Hematopoietic multipotent progenitor cell treated with erythropoietin and hydrocortisone succinate and interleukin-3 and kit ligand, for 4 days (in vitro differentiated cells): ENCODE measurements at places on chromosomes 5 and 9.
A peak's percentile ranks its signal among the peaks of the same experiment; 100 is the strongest.

GRCh38 chr5:140041492-140042392 is 1.4 kb downstream of the NRG2 start:
- DNase-seq, result no peak

GRCh38 chr5:35990520-35990919 is 670 bp downstream of the UGT3A1 start:
- no peak for DNase-seq

DNA sequence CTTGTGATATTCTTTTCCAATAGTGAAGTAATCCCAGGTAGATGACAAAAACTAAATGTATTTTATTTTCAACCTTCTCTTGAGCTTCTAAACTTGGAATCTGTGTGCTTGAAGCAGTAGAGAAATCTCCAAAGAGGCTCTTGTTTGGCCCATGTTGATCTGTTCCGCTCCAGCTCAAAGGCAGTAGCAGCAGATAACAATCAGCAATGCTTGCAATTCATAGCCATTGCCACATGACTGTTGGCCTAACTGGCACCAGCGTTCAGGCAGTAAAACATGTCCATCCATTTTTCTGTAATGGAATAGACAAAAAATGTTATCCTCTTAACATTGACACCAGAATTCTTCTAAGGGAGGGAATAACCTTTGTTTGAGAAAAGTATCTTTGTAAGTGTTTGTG is 270.7 kb upstream of the MSX2 start:
- DNase-seq, result peak; percentile 25

- no peak for DNase-seq
These were observed 58.1 kb downstream of the SLIT3 start for GRCh38 chr5:169242849-169243186.

GRCh38 chr5:108521011-108521700 is 139.3 kb upstream of the FBXL17 start:
- no peak for DNase-seq

- no peak for DNase-seq
These were observed 275.6 kb upstream of the SLC30A5 start for GRCh38 chr5:68818057-68818695.

DNA sequence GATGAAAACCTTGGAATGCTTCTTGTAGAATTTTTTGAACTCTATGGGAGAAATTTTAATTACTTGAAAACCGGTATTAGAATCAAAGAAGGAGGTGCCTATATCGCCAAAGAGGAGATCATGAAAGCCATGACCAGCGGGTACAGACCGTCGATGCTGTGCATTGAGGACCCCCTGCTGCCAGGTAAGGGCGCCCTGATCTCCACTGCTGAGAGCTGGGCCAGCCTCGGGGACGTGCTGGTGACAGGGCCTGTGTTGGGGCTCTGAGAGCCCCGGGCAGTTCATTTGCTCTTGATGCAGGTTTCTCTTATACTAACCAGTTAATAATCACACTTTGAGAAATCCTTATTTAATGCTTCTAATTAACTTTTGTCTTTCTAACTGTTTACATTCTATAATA is 33.0 kb downstream of the TENT4A start:
- no peak for DNase-seq

GRCh38 chr5:26894719-26895263 is 143.6 kb downstream of the CDH9 start:
- DNase-seq, result peak; percentile 2

DNA sequence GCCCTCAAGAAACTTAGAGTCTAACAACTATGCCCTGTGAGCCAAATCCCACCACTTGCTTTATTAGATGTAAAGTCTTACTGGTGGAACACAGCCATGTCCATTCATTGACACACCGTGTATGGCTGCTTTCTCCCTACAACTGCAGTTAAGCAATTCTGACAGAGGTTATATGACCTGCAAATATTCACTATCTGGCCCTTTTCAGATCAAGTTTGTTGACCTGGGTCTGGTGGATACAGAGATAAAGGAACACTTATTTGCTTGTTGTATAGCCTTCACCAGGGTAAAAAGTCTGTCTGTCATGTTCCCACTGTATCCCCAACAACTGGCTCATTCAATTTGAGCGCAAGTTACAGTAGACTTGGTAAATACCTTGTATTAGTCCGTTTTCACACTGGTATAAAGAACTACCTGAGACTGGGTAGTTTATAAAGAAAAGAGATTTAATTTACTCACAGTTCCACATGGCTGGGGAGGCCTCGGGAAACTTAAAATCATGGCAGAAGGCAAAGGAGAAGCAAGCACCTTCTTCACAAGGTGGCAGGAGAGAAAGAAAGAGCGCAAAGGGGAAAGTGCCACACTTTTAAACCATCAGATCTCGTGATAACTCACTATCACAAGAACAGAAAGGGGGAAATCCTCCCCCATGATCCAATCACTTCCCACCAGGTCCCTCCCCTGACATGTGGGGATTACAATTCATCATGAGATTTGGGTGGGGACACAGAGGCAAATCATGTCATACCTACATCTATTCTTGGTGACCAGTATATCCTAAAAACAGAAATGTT is 27.9 kb downstream of the DEPDC1B start:
- no peak for DNase-seq

GRCh38 chr5:157100140-157100679 is 8.6 kb downstream of the HAVCR2 start:
- DNase-seq, result peak; percentile 36

DNA sequence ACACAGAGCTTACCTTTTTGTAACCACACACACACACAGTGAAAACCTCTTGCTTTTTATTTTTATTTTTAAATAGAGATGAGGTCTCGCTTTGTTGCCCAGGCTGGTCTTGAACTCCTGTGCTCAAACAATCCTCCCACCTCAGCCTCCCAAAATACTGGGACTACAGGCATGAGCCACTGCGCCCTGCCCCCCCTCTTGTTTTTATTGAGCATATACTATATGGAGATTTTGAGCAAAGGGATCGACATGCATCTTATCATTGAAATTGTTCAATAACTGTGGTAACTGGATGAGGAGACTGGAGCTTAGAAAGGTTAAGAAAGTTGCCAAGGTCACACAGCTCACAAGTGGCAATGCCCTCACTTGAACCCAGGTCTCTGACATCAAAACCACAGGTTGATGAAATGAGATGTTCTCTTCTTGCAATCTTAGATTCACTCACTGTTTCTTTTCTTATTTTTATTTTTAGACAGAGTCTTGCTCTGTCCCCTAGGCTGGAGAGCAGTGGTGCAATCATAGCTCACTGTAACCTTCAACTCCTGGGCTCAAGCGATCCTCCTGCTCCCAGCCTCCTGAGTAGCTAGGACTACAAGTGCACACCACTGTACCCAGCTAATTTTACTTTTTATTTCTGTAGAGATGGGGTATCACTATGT is 26.8 kb upstream of the STXBP1 start:
- DNase-seq, result no peak

DNA sequence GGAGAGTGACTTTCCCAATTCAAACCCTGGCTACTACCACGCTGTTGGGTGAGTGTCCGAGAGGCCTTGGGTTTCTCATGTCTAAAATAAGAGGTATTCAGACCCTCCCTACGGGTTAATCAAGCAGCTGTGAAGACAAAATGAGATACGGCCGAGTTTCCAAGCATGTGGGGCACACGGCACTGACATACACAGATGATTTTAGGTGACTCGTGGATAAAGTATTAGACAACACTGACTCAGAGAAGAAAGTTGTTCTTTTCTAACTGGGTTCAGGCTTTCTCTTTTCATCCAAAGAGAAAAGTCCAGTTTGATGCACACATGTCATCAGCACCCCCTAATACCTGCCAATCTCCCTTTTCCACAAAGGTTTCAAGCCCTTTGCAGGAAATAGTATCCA is 15.6 kb downstream of the FOXI1 start:
- DNase-seq, result no peak

DNA sequence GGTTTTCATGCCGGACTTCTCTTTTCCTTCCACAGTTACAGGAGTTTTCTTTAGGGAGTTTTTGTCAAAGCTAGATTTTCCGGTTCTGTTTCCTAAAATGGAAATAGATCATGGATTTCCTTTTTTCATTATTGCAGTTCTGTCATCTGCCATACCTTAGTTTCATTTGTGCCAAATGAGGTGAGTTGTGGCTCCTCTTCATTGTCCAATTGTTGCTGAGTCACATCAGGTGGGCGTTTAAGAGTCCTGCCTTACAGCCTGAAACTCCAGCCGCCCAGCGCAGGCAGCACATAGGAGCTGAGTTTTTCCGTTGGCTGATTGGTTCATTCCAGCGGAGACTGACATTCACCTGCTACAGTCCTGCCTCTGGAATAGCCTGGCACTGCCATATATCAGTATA is 14.1 kb downstream of the SLC25A25 start:
- DNase-seq, result no peak

DNA sequence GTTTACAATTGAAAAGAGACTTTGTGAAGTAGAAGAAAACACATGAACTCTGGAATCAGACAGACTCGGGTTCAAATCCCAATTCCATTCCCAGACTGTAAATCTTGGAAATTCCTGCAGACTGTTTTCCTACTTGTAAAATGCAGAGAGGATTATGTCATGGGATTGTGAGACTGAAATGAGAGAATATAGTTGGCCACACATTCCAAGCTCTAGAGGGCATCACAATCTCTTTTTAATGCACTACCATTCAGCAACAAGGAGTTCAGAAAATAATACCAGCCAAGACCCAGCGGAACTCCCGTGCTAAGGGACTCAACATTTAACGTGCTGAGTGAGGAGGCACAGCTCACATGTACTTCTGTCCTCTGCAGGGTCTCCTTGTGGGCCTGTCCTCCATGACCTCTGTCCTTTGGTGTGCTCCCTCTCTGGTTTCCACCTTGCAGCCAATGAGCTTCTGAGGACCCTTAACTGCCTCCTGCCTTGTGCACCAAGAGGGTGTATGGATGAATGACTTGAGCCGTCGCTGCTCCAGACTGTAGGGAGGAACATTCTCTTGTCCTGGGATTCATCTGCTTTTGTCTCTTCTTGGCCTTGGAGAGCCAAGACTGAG is 263.5 kb downstream of the NTRK2 start:
- DNase-seq, result no peak

- no peak for DNase-seq
These were observed 381.9 kb downstream of the CDK5RAP2 start for GRCh38 chr9:120198027-120198426.

DNA sequence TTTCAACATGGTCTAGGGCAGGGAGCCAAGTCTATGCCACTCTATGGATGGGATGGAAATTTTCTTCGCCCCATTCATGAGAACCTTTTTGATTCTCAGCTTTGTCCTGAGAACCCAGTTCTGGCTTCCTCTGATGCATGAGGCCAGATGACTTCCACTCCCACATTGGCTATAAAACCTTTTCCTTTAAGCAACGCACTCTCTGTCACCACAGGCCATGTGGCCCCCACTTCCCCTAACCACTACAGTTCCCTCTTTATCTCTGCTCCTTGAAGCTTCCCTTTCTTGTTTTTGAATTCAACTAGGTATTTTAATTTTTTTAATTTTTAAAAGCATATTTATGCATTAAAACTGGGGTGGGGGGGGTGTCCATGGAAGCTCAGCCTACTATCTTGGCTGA is 401.3 kb downstream of the ENC1 start:
- DNase-seq, result peak; percentile 81

DNA sequence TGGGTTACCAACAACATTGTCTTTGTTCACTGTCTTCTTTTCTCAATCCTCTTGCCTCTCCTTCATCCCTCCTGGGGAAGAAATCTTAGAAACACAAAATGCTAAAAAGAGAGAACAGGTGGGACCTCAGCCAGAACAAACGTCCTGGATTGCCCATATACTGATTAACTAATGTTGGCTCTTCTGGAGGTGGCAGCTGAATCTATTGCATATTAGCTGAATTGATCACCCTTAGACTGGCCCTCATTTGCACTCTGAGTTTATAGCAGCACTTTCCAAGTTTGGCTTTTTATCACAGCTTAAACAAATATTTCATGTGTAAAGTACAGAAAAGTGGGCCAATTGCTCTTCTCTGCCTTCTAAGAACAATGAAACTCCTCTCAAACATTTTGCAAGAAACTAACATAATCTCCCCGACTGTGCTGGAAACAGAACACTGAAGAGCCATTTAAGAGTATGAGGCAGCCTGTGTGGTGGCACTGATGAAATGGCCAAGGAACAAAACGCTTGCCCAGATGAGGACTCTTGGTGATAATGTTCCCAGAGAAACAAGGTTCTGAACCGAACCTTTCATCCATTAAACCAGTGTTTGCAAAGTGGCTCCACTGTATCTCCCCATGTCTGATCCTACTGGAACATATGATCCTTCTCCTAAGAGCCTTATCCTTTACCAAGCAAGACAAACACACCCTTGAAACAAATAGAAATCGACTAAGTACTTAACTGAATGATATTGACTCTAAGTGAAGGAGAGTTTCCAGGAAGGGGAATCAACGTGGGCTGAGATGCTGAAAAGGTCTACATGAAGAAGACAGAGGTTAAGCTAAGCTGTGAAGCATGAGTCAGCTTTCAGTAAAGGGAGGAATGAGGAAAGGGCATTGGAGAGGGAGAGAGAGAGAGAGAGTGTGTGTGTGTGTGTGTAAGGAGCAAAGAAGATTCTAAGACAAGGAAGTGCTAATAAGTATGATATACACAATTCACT is 83.2 kb upstream of the LIFR start:
- no peak for DNase-seq

GRCh38 chr5:167937635-167937998 is 353.8 kb upstream of the WWC1 start:
- peak; percentile 62 for DNase-seq

- DNase-seq, result no peak
These were observed 148.7 kb downstream of the MLLT3 start for GRCh38 chr9:20473515-20474013.

DNA sequence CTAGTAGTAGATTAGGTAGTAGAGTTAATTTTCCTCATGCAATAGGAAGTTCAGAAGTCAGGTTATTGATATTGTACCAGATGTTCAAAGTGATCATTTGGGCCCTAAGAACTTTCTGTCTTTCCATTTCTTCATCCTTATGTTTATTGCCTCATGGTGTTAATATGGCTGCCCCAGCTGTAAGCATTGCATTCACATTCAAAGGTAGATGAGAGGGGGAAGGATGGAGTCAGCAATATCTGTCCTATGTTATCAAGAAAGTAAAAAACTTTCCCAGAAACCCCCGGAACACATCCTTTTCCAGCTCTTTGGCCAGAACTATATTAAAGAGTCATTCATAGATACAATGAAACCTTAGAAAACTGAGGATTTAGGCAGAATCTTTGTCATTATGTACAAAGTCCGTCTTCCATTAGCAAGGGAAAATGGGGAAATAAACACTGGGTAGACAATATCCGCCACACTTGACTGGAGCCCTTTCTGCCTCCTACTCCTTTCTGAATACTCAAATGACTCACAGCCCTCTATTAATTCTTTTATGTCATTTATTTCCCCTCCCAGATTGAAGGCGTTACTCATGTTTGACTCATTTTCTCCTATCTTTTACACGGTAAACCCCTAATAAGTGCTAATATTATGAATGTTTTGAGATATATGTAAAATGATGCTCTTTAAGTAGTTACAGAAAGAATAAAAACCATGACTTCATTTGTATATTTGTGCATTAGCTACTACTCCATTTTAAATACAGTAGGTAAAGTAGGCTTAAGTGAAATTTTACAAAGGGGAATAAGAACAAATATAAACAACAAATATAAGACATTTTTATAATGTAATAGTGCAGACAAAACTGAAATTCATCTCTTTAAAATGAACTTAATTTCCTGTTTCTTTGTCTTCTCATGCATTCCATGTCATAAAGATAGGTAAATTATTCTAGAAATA is 127.6 kb downstream of the SLF1 start:
- DNase-seq, result no peak

GRCh38 chr9:128552744-128553440 is 505 bp downstream of the SPTAN1 start:
- DNase-seq, result peak; percentile 56
